NCI-H1436 (cell line): ENCODE measurements at places on chromosomes 12 and 14.

GRCh38 chr12:64983771-64984278 lies 137.3 kb downstream of the WIF1 start:
- no peak for DNase-seq

GRCh38 chr14:67666750-67667449 lies 7.5 kb downstream of the VTI1B start:
- DNase-seq: peak; percentile 10

GRCh38 chr14:102645746-102646440 lies 53.4 kb downstream of the RCOR1 start:
- no peak for DNase-seq

DNA sequence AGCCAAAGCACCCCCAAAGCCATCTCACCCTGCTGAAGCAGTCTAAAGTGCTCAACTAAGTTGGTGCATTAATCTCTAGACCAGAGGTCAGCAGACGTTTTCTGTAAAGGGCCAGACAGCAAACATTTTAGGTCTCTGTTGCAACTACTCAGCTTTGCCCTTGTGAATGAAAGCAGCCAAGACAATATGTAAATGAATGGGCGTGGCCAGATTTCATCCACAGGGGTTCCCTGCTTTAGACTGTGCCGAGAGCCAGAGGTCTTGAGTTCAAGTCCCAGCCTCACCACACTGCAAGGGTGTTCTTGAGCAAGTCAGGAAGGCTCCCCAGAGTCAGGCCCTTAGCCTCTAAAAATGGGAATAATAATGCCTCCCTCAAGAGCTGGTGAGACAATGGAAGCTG lies 166.2 kb downstream of the CHST11 start:
- DNase-seq: no peak

GRCh38 chr14:26928019-26928418 lies 330.2 kb upstream of the NOVA1 start:
- no peak for DNase-seq

DNA sequence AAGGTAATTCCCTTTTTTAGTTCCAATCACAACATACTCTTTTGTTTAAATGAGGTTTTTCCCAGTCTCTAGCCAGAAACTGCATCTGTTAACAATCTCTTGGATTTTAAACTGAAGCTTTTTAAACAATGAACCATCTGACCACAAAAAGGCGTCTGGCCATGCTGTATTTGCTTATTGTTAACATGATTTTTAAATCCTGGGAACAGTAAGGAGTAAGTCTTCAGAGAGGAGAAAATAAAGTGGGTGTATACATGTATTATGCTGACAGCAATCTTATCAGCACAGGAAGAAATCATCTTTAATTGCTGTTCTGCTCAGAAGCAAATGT lies 106.2 kb downstream of the DAAM1 start:
- no peak for DNase-seq

- DNase-seq: no peak
Observed at GRCh38 chr14:50068496-50068895, 47.9 kb downstream of the VCPKMT start.

DNA sequence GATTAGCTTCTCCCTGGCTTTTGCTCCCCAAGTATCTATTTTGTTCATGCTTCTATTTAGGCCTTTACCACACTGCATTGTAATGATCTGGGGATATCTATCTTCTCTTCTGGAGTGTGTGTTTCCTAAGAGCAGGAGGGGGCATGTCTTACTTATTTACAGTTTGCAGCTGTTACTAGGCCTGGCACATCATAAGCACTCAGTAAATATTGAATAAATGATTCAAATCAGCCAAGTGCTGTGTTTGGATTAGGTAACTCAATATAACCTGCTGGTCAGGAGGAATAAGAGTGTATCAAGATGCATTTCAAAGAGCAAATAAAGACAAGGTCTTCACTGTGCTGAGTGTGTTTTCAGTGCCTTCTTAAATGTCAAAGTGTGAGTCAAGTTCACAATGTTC lies 186.1 kb downstream of the FOXG1 start:
- DNase-seq: no peak

- no peak for DNase-seq
Observed at GRCh38 chr12:82810568-82810967, 123.9 kb downstream of the TMTC2 start.

- peak; percentile 28 for DNase-seq
Observed at GRCh38 chr14:83664389-83664788, 1865.6 kb upstream of the FLRT2 start.

- no peak for DNase-seq
Observed at GRCh38 chr12:62876938-62877548, 57.9 kb downstream of the PPM1H start.

DNA sequence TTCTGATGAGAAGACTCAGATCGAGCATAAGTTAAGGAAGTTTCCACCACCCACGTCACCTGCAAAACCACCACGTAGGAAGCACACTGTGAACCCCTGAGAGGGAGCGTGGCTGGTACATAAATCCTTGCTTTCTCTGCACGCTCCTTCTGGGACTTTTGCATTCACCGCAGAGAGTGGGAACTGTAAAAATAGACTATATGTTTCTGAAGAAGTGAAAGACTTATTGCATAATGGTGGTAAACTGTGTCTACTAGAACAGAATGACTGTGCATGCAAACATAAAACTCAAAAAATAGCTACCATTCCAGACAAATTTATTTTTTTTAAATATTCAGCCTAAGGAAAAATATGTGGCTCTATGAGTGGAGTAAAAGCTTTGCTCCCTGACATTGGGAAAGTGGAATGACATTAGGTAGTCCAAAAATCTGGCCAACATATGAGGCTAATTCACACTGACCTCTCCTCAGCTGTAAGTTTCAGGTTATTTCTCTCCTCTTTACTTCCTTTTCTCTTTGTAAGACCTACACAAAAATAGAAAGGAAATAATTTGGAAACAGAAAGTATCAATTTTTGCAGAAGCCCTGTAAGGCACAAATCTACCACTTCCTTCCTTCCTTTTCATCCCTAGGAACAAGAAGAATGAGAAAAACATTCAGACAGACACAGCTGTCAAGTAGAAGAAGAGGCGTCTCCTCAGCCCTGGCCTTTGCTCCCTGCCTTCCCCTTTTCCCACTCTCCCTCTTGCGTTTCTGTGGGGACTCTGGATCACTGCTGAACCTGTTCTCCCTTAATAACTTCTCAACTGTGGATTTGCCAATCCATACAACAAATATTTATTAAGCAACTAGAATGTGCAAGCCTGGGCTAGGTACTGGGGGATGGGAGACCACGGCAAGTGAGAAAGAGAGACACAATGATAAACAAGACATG lies 264.3 kb upstream of the FOXN3 start:
- DNase-seq: no peak

- no peak for DNase-seq
Observed at GRCh38 chr14:50229681-50230080, 1.7 kb downstream of the SOS2 start.

GRCh38 chr14:95299271-95299670 lies 20.4 kb downstream of the CLMN start:
- DNase-seq: peak; percentile 17

DNA sequence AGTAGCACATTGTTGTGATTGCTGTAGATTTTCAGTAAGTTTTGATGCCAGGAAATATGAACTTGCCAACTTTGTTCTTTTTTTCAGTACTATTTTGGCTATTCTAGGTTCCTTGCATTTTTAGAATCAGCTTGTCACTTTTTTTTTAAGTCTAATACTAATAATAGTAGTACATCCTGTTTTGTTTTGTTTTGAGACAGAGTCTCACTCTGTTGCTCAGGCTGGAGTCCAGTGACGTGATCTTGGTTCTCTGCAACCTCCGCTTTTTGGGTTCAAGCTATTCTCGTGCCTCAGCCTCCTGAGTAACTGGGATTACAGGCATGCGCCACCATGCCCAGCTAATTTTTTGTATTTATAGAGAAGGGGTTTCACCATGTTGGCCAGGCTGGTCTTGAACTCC lies 16.5 kb downstream of the PWP1 start:
- no peak for DNase-seq

DNA sequence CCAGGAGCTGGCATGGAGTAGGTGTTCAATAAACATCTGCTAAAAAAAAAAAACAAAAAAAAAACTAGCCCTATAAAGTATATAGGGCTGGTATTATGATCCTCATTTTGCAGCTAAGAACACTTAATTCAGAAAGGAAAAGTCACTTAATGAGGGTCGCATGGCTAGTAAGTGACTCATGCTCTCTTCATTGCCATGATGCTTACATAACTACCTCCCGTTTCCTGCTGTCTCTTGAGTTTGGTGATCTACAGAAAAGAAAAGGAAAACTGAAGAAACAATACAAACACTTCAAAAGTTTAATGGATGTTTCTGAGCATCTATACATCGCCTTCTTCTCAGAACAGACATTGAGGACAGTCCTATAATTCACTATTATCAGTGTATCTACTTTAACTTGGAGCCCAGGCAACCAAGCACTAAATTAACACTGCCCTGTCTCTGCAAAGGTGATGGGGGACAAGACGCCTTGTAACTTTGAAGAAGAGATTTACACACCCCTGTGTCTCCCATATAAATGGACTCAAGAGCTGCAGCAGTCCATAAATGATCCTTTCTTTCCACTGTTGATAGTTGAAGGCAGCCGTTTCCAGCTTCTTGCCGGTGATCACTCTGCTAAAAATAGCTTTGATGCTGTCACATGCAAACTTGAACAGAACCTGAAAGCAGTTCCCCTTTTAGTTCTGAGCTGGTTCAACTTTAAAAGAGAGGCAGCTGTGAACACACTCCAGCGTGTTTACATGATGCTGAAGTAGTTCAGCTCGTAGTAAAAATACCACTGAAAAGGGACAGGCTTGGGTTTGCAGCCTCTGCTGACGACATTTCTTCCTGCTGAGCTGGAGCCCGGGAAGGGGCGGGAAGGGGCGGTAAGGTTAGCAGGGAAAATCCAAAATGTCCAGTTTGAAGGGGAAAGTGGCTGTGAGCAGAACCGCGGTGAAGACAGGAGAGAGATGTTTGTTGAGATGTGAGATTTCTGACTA lies 113.3 kb downstream of the FOXN3 start:
- DNase-seq: peak; percentile 52

DNA sequence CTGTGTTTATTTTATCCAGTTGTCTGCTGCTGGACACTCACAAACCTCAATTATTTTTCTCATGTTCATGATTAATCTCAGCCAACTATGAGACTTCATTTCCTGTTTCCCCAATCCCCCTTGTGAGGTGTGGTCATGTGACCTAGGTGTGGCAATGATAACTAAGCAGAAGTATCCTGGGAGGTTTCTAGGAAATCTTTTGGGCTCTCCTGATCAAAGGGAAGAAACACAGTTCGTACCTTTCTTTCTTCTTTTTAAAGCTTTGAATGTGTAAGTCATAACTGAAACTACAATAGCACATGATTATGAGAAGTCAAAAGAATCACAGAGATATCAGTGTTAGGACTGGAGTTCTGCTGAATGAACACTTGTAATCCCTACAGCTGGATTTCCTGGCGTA lies 34.4 kb upstream of the MANSC4 start:
- no peak for DNase-seq

DNA sequence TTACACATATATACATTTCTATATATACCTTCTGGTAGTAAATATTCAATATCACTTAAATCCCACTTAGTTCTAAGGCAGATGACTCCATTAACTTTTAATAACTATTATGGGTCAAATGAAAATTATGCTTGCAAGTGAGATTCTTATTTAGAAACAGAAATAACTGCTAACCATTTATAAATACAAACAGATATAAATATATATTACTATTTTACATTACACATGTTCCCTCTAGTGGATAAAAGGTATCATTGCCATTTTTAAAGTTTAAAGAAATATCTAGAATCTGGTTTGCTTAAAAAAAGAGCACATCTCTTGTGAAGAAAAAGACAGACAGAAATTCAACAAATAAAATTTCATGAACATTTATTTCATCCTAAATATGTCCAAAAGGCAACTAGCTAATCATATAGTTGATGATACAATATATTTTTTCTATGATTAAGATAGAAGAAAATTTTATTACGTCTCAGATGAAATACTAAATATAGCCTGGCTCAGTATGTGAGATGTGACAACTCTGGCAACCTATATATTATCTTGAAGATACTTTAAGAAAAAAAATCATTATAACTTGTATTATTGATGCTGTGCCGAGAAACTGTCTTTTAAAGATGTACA lies 11.7 kb upstream of the RAD51AP1 start:
- DNase-seq: no peak

GRCh38 chr12:122064780-122065588 lies 13.6 kb upstream of the MLXIP start:
- peak; percentile 57 for DNase-seq

- no peak for DNase-seq
Observed at GRCh38 chr12:92471551-92471950, 231.2 kb upstream of the PLEKHG7 start.

- no peak for DNase-seq
Observed at GRCh38 chr12:91703491-91704283, 442.0 kb downstream of the BTG1 start.

- DNase-seq: no peak
Observed at GRCh38 chr12:119446459-119446858, 111.9 kb downstream of the CCDC60 start.

- no peak for DNase-seq
Observed at GRCh38 chr14:40656311-40656710, 950.4 kb upstream of the LRFN5 start.

GRCh38 chr14:75926431-75927115 lies 55.2 kb downstream of the TGFB3 start:
- no peak for DNase-seq

- DNase-seq: no peak
Observed at GRCh38 chr14:54685286-54685845, 118.4 kb downstream of the SAMD4A start.

GRCh38 chr14:37588956-37589714 lies 5.9 kb downstream of the FOXA1 start:
- no peak for DNase-seq

DNA sequence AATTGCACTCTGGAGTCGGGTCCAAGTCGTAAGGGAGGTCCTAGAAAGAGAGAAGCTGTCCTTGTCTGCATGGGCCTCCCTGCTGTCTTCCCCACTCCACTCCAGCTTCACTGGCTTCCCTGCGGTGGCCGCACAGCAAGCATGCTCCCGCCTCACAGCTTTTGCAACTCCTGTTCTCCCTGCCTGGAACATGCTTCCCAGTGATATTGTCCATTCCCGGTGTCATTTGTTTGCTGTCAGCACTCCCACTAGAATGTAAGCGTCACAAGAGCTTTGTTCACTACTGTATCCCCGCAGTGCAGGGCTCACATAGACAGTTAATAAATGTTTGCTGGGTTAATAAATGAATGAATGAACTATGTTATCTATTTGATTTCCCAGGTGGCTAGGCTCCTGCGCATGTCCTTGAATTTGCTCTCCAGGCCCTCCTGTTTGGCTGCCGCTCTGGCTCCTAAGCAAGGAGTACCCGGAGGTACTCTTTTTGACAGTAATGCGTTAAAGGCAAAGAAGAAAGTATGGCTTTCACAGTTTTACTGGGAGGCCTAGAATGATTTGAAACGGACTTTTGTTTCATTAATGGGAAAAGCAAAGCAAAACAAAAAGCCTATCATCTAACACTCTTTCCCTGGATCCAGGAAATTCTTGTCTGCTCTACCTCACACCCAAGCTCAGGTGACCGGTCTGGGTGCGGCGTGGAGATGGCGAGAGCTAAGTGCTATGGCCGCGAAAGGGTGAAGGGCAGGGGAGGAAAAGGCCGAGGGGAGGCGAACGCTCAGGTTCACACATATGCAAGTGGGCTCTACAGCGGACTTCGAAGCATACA lies 6.2 kb upstream of the SLC7A7 start:
- no peak for DNase-seq

- no peak for DNase-seq
Observed at GRCh38 chr12:28855761-28856310, 293.2 kb upstream of the FAR2 start.

- DNase-seq: no peak
Observed at GRCh38 chr14:104227806-104228205, 89.4 kb downstream of the KIF26A start.
